ENCODE measurements at places on chromosomes 1 and 21. TPM values are rescaled to one million over a fixed set of nuclear protein-coding genes. Genes with fewer than 3 reads are reported as not detected.

DNA sequence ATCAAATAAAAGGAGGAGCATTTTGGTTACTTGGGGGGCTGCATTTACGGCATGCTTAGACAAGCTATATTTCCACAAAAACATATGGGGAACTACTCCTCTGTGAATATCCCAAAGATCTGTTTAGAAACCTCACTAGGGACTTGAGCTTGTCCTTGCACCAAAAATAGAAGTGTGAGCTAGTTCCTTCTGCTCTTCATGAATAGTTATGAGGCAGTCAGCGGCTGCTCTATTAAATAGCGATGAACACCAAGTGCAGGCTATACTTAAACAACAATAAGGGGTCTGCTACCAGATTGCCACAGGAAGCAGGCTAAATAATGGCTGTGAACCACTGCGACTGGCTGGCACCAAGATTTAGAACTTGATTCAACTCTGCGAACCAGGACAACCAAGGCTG, 190.1 kb downstream of the PCP4 start:
- no peak for DNase-seq

CCDC185 gene
- total RNA-seq: not detected

RNF11 gene
- 44.0 TPM for total RNA-seq

SERPINC1 gene
- total RNA-seq: 0.36 TPM

CRP gene
- total RNA-seq: not detected

ANGPTL1 gene
- not detected for total RNA-seq

ANGPTL3 gene
- total RNA-seq: not detected
